Osteoblast (primary cell): ENCODE measurements at places on chromosomes 6 and 20. TPM values are rescaled to one million over a fixed set of nuclear protein-coding genes. Genes with fewer than 3 reads are reported as not detected.

Gene C4A
- 7.2 and 8.3 TPM in 2 replicates for total RNA-seq

Gene HEY2
- total RNA-seq, result 2.2 and 2.4 TPM in 2 replicates

Gene BTN3A1
- total RNA-seq, result 25.3 and 26.2 TPM in 2 replicates

- no peak overlapping the region for H3K4me3 ChIP-seq
- H3K4me1 ChIP-seq, result no peaks in the 10 kb centered on the region
- H3K27me3 ChIP-seq, result no peaks in the 10 kb centered on the region
- no peaks in the 10 kb centered on the region for H3K36me3 ChIP-seq
- no peak overlapping the region for H3K27ac ChIP-seq
- DNase-seq, result no peak
These were observed 20.4 kb downstream of the MAN1A1 start for GRCh38 chr6:119328892-119329793.

Gene SFTA2
- total RNA-seq, result not detected in 2 replicates

DNA sequence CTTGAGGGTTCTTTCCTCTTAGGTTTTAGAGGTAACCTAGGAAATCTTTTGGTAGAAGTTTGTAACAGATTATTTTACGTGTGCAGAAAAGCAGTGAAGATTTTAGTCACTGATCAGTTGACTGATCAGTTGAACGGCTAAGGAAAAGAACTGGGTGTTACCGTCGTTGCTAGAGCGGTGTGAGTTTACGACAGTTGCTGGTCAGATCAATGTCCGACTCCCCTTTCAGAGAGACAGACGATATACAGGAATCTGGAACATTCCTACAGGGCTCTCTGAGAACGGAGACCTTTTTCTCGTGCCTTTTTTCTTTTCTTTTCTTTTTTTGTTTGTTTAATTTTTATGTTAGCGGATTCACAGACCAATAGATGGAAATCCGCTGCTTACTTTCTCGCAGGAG lies 132.1 kb upstream of the ZNF184 start:
- H3K27me3 ChIP-seq, result no peaks in the 10 kb centered on the region
- H3K4me3 ChIP-seq, result peak overlapping the region; percentile 68
- no peaks in the 10 kb centered on the region for H3K36me3 ChIP-seq
- DNase-seq, result no peak
- H3K27ac ChIP-seq, result no peak overlapping the region
- H3K4me1 ChIP-seq, result peaks cover 10% of the 10 kb centered on the region

DNA sequence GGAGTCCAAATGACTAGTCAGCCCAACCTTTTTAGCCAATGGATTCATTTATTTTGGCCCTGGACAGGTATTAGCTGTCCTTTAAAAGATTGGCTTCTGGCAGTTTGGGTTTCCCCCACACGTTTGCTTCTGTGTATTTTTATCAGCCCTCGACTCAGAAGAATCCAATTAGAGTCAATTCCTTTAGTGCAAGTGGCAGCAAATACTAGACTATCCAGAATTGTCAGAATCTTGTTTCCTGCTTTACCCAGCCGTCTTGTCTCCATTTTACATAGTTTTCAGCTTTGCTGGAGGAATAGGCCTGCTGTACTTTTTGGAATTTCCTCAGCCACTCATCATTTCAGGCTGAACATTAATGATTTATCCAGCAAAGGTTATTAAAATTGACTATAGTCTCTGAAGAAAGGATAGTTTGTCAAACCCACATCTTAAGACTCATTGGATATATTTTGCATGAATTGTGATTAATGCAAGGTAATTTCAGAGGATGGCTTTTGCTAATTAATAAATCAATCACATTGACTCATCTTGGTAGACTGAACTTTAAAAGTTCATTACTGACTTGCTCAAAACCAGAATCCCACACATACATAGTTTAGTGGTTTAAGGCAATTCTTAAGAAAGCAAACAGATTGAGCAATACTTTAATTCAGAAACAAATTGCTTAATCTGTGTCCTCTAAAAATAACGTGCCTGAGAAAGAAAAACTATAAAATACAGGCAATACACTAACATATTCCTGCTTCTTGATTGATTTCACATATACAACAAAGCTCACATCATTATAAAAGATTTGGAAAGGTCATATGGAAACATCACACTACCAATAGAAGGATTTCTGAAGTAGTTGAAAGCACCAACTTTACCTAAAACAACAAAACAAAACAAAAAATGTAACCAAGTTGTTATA lies 62.9 kb upstream of the ZNF217 start:
- peaks cover 43% of the 10 kb centered on the region for H3K4me1 ChIP-seq
- H3K27me3 ChIP-seq, result no peaks in the 10 kb centered on the region
- H3K27ac ChIP-seq, result peak overlapping the region; percentile 68
- no peak for DNase-seq
- no peaks in the 10 kb centered on the region for H3K36me3 ChIP-seq

Gene RALGAPA2
- total RNA-seq, result 6.2 and 7.7 TPM in 2 replicates

Gene FAM209B
- 0.36 TPM in 1 of 2 replicates, not detected in the other for total RNA-seq

DNA sequence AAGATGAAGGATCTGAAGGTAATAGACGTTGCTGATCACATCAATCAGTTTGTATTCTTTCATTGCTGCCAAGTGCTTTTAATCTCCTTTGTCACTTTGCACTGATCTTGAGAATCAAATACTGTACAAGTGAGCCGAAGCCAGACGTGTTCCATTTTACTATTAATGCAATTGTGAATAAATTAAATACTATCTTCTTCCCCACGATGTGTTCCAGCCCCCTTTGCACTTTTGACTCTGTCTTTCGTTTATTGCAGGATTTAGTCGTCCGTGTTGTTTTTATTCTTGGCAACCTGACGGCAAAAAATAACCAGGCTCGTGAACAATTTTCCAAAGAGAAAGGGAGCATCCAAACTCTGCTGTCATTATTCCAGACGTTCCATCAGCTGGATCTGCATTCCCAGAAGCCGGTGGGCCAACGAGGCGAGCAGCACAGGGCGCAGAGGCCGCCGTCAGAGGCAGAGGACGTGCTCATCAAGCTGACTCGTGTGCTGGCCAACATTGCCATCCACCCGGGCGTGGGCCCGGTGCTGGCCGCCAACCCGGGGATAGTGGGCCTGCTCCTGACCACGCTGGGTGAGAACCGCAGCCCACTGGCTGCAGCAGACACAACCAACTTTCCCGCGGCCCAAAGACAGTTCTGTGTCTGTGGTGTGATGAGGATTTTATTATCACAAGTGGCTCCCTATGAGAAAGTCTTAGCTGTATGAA lies 104.7 kb downstream of the ARMC2 start:
- H3K4me3 ChIP-seq, result no peak overlapping the region
- no peak overlapping the region for H3K27ac ChIP-seq
- no peaks in the 10 kb centered on the region for H3K27me3 ChIP-seq
- peak; percentile 30 for DNase-seq
- peaks cover 17% of the 10 kb centered on the region for H3K4me1 ChIP-seq
- no peaks in the 10 kb centered on the region for H3K36me3 ChIP-seq

Gene ROS1
- 0.59 and 1.4 TPM in 2 replicates for total RNA-seq

GRCh38 chr20:53595018-53595378 lies 1.4 kb upstream of the ZNF217 start:
- H3K27me3 ChIP-seq, result no peaks in the 10 kb centered on the region
- H3K36me3 ChIP-seq, result no peaks in the 10 kb centered on the region
- peak overlapping the region; percentile 84 for H3K4me3 ChIP-seq
- H3K4me1 ChIP-seq, result peaks cover 25% of the 10 kb centered on the region
- no peak for DNase-seq
